ENCODE measurements at places on chromosomes 6 and 20. TPM values are rescaled to one million over a fixed set of nuclear protein-coding genes. Genes with fewer than 3 reads are reported as not detected.

The ADTRP gene
- polyA plus RNA-seq = 12.7 TPM

The TEAD3 gene
- 11.1 TPM for polyA plus RNA-seq

The IL17A gene
- not detected for polyA plus RNA-seq

The MYL9 gene
- 5.2 TPM for polyA plus RNA-seq

The PAX1 gene
- polyA plus RNA-seq = not detected

The TNNC2 gene
- not detected for polyA plus RNA-seq

The ALDH8A1 gene
- 0.66 TPM for polyA plus RNA-seq

The FGD2 gene
- 0.13 TPM for polyA plus RNA-seq

The TNFAIP3 gene
- 73.3 TPM for polyA plus RNA-seq

The FOXC1 gene
- polyA plus RNA-seq = 4.3 TPM

The UST gene
- polyA plus RNA-seq = 6.0 TPM

The GLO1 gene
- 301 TPM for polyA plus RNA-seq

The TNFRSF6B gene
- polyA plus RNA-seq = 51.9 TPM

The GSTA2 gene
- not detected for polyA plus RNA-seq

The RPL10A gene
- 2,190 TPM for polyA plus RNA-seq

The PDYN gene
- not detected for polyA plus RNA-seq

The PRSS16 gene
- 7.5 TPM for polyA plus RNA-seq

The OPRM1 gene
- not detected for polyA plus RNA-seq

The GRIK2 gene
- polyA plus RNA-seq = 0.26 TPM

The PLAGL2 gene
- 4.2 TPM for polyA plus RNA-seq

The HLA-DQA1 gene
- polyA plus RNA-seq = 0.70 TPM
